Immature natural killer cell (primary cell): ENCODE measurements at places on chromosomes 16 and 17.

GRCh38 chr16:11248133-11248532 is 7.9 kb downstream of the SOCS1 start:
- no peak for DNase-seq

- no peak for DNase-seq
These were observed 523 bp downstream of the KCTD2 start for GRCh38 chr17:75047398-75048098.

DNA sequence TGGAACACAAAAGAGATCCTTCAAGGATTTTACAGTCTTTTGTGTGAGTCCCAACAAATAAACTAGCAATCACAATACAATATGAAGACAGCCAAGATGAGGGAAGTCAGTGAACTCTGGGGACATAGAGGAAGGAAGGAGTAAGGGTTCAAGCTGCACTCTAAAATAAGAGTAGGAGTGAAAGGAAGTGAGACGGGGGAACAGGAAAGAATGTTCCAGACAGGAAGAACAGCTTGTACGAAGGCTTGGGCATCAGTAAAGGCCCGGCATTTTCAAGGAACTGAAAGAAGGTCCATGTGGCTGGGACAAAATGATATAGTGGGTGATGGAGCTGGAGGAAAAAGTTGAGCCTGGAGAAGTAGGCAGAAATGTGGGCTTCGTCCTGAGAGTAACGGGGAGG is 4.5 kb downstream of the CCL17 start:
- DNase-seq: no peak

GRCh38 chr17:42248351-42249179 is 27.6 kb downstream of the STAT5B start:
- peak; percentile 79 for DNase-seq

DNA sequence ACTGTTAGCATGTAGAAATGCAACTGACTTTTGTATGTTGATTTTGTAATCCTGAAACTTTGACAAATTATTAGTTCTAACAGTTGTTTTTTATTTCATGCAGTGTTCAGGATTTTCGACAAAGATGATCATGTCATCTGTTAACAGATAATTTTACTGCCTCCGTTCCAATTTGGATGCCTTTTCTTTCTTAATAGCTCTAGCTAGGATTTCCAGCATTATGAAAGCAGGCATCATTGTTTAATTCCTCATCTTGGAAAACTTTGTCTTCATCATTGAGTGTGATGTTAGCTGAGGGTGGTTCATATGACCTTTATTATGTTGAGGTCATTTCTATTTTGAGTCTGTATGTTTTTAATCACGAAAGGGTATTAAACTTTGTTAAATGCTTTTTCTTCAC is 31.9 kb downstream of the RMI2 start:
- no peak for DNase-seq

- DNase-seq: no peak
These were observed 15.0 kb upstream of the SLC16A11 start for GRCh38 chr17:7058831-7059447.

- DNase-seq: no peak
These were observed 27.1 kb upstream of the FAAP100 start for GRCh38 chr17:81579298-81579697.

DNA sequence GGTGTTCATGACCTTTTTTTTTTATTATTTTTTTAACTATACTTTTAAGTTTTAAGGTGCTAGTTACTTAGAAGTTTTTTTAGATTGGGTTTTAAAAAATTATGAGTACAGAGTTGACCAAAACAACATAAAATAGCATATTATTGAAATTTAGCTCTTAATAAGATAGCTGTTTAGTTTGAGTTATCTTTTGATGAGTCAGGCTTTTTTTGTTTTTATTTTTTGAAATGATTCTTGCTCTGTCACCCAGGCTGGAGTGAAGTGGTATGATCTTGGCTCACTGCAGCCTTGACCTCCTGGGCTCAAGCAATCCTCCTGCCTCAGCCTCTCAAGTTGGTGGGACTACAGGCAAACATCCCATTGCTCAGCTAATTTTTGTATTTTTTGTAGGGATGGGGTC is 13.6 kb downstream of the ZNF750 start:
- no peak for DNase-seq

- DNase-seq: no peak
These were observed 90.6 kb downstream of the CACNG3 start for GRCh38 chr16:24346734-24347133.

- DNase-seq: no peak
These were observed 95.8 kb downstream of the TMEM132E start for GRCh38 chr17:34675143-34675542.

DNA sequence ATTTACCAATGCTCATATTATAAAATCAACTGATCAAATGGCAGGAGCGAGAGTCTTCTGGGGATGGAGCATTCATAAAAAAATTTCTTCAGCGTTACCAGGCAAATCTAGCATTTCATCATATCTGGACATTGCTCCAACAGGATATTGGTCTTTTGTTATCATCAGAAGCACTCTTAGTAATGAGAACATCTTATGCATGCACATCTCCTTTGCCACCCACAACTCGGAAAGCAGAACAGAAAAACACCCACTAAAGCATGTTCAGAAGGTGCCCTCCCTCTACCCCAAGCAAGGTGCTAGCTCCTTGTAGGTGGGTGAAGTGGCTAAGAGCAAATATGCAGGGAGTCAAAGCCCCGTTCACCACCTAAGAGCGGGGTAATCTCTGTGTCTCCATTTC is 18.9 kb downstream of the ARHGAP17 start:
- no peak for DNase-seq

GRCh38 chr16:29819506-29819905 is 756 bp upstream of the MVP start:
- DNase-seq: no peak

DNA sequence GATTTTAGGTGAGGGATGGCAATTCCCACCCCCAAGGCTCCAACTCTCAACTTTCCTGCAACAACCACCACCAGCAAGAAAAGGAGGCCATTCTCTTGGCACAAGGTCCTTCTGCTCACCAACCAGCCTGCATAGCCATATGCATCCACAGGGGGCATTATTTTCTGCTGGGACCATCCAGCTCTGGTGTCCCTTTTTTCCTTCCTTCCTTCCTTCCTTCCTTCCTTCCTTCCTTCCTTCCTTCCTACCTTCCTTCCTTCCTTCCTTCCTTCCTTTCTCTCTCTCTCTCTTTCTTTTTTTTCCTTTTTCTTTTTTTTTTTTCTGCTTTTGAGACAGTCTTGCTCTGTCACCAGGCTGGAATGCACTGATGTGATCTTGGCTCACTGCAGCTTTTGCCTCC is 21.1 kb upstream of the COX10 start:
- DNase-seq: peak; percentile 7

DNA sequence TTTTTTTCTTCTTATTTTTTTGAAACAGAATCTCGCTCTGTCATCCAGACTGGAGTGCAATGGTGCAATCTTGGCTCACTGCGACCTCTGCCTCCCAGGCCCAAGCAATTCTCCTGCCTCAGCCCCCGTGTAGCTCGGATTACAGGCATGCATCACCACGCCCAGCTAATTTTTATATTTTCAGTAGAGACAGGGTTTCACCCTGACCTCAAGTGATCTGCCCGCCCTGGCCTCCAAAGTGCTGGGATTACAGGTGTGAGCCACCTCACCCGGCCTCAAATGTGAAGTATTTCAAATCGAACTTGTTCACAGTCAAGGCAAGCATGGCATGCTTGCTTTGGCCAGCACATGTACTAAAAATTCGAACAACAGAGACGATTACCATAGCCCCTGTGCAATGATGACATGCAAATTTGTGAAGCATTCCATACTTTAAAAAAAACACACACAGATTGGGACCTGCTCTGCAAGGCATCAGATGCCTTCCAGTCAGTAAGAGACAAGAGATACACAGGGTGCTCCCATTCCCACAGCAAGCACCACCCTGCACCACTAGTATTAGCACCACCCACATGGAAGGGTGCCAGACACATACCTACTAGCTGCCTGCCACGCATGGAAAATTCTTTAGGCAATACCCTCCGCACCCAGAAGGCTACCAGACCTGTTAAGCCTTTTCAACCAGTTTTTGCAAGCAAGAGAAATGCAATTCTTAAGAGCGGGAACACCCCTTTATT is 47.2 kb downstream of the ANKRD11 start:
- no peak for DNase-seq

DNA sequence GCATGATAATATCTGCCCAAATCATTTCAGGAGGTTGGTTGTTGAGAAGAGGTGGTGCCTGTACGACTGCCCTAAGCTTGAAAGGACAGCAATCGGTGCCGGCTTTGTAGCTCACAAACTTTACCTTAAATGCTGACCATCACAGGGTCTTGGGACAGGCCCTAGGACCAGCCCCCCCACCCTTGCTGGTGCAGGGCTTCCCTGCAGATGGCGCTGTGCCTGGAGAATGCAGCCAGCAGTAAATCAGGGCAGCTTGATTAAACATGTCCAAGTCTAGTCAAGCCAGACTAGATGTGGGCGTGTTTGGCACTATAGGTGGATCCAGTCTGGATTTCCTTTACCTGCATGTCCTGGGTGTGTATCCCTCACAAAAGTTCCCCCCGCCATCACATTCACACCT is 135.5 kb upstream of the CRHR1 start:
- DNase-seq: no peak

DNA sequence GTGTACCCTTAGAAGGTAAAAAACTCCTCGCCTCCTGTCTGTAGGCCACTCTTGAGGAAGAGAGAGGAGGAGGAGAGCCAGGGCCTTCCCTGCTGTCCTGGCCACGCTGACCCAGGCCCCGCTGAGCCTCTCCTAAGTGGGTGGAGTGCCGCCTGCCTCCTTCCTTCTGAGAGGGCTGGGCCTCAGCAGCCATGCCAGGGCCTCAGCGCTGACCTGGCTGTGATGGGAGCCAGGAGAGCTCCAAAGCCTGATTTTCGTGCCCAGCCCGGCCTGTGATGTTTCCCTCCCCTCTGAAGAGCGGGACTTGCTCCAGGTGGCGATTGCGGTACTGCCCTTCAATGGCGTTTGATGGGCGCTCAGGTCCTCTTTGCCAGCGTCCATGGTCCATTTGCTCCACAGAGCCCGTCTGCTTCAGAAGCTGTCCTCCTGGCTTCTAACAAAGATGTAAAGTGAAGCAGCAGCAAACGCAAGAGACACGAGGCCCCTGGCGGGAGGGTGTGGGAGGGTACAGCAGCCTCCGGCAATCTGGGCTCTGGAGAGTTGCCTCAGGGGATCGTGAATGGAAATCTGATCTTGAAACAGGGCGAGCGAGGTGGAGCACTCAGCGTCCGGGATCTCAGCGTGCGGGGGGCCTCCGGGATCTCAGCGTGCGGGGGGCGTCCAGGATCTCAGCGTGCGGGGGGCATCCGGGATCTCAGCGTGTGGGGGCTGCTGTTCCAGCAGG is 93.5 kb downstream of the NPIPB11 start:
- no peak for DNase-seq

DNA sequence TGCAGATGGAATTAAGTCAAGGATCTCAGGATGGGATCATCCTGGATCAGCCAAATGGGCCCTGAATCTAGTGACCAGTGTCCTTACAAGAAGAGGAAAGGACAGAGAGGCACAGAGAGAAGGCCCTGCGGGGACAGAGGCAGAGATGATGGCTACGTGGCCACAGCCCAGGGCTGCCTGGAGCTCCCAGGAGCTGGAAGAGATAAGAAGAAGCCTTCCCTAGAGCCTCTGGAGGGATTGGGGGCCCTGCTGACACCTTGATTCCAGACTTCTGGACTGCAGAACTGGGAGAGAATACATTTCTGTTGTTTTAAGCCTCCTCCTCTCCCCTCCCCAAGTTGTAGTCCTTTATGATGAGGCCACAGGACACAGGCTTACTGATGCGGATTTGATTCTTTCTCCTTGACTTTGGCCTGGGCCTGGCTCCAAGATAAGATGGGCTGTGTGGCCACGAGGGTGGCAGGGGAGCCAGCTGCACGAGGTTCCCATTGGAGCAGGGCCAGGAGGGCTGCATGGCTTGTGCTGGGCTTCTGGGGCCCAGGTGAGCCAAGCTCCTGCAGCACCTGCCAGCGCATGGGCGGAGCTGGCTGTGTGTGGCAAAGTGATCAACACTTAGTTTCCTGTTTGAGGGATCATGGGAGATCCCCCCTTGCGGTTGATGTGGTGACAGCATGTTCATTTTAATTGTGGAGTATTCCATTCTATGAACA is 146.1 kb downstream of the IRF8 start:
- DNase-seq: no peak

DNA sequence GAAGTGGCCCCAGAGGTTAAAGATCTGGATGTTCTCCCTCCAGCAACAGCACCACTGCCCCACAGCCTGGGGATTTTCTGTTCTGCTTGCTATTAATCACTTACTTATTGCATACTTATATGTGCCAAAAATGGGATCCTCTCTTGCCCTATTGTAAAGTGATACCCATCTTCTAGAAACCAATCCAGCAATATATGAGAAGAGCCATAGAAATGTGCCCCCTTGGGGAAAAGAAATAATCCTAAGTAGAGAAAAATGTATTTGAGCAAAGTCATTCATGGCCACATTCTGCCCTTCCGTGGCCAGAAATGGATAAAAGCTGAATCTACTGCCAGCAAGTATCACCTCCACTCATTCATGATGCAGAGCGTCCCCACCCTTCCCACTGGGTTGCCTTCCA is 20.9 kb downstream of the SOST start:
- no peak for DNase-seq
